ENCODE measurements at places on chromosomes 16 and 17.

DNA sequence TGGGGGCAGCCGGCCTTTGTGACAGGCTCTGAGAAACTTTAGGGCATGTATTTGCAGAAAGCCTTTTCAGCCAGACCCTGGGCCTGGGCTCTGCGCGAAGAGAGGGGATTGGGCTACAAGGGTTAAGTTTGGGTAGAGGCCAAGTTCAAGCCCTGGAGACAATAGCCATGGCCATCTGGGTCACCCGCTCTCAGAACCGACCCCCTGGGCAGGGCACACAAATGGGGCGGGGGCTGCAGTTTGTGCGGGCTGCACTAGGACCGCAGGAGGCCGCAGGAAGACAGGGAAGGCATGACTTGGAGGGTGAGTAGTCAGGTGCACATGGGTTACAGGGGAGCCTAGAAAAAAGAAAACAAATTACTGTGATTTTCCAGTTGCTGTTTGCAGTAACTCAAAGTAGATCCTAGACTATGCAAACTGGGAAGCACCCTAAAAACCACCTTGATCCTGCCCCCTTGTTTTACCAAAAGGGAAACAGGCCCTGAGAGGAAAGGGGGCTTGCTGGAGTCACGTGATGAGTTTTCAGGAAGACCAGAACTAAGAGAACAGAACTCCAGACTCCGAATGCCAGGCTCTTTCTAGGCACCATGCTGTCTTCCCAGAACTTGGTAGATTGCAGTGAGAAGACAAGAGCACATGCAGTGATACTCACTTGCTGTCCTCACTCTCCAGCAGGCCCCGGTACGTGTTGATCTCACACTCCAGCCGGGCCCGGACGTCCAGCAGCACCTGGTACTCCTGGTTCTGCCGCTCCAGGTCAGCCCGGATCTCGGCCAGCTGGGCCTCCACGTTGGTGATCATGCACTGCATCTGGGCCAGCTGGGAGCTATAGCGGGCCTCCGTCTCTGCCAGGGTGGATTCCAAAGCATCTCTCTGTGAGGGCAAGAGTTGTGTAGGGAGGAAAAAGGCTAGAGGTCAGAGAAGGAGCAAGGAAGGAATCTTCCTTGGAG, 3.8 kb downstream of the KRT35 start:
- no peak for DNase-seq

- DNase-seq, result no peak
Observed at GRCh38 chr17:76524598-76525512, 12.7 kb downstream of the CYGB start.

DNA sequence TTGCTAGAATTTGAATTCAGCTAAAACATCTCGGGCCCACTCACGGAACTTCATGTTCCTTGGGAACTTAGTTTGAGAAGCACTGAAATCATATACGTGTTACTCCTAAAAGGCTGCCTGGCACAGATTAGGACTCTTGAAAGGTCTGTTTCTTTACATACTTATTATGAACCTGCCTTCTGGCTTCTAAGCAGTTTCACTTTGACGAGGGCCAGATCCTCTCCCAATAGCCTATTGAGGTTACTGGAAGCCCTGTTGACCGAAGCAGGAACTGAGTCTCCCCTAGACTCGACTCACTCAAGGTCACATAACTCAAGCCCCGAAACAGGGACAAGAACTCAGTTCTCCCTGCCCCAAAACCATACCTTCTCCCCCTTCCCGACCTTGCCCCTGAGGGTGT, 121.9 kb upstream of the PLCG2 start:
- DNase-seq, result no peak

GRCh38 chr16:1146409-1146808, 6.5 kb upstream of the CACNA1H start:
- no peak for DNase-seq

GRCh38 chr17:2335726-2336214, 487 bp downstream of the TSR1 start:
- DNase-seq, result no peak

- no peak for DNase-seq
Observed at GRCh38 chr16:49276646-49277385, 4.8 kb downstream of the CBLN1 start.

DNA sequence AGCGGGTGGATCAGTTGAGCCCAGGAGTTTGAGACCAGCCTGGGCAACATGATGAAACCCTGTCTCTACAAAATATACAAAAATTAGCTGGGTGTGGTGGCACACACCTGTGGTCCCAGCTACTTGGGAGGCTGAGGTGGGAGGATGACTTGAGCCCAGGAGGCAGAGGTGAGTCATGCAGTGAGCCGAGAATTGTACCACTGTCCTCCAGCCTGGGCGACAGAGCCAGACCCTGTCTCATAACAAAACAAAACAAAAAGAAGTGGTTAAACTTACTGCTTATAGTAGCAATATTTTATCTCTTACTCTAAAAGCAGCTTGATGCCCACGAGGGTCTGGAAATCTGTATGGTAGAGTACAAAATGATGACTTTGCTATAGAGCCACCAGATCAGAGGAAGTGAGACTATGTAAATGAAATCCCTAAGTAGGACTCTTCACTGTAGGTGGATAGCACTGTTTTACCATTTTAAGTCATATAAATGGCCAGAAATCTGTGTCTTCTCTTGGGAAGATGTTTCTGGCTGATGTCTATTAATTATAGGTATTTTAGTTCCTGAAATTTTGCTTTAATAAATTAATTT, 60.4 kb upstream of the MRC2 start:
- no peak for DNase-seq

- no peak for DNase-seq
Observed at GRCh38 chr16:67349172-67349571, 22.6 kb downstream of the LRRC36 start.

DNA sequence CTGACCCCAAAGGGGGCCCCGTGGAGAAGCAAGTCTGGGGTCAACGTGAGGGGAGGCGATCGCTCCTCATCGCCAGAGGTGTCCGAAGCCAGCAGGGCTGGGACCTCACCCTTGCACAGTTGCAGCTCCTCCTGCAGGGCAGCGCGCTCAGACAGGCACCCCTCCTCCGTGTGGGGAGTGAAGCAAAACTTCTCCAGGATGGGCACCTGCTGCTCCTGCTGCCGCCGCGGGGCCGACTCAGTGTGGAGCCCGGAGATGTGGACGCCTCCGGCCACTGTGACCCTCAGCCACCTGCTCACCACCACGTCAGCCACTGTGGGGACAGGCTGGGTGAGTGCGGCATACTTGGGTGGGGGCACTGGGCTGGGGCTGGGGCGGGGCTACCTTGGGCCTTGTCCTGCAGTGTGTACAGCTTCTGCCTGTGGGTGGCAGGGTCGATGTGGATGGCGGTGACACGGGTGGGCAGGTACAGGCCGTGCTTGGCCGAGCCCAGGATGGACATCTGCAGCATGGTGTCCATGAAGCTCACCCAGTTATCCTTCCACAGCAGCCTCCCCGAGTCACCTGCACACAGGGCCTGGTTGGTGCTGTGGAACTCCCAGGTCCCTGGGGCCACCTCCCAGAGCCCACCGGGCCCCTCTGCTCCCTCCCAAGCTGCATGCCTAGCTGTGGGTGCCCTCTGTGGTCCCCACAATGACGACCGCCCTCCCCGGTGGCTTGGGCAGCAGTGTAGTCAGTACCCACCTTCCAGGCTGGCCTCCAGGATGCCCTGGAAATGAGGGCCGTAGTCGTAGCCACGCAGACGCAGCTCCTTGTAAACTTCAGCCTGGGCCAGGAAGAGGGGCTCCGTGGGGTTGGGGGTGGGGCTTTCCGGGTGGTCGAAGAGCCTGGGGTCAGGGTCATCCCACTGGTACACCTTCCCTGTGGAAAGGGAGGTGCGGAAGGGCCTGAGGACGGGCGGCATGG, 10.8 kb downstream of the FASN start:
- no peak for DNase-seq

GRCh38 chr17:32285746-32286517, 20.3 kb downstream of the RHBDL3 start:
- no peak for DNase-seq

GRCh38 chr16:73764321-73764720, 532.3 kb upstream of the PSMD7 start:
- no peak for DNase-seq

GRCh38 chr17:35912339-35912912, 18.1 kb downstream of the RDM1 start:
- DNase-seq, result no peak

- no peak for DNase-seq
Observed at GRCh38 chr16:25299792-25300590, 42.3 kb upstream of the ZKSCAN2 start.

GRCh38 chr17:74954665-74955421, 17.7 kb downstream of the HID1 start:
- DNase-seq, result no peak

DNA sequence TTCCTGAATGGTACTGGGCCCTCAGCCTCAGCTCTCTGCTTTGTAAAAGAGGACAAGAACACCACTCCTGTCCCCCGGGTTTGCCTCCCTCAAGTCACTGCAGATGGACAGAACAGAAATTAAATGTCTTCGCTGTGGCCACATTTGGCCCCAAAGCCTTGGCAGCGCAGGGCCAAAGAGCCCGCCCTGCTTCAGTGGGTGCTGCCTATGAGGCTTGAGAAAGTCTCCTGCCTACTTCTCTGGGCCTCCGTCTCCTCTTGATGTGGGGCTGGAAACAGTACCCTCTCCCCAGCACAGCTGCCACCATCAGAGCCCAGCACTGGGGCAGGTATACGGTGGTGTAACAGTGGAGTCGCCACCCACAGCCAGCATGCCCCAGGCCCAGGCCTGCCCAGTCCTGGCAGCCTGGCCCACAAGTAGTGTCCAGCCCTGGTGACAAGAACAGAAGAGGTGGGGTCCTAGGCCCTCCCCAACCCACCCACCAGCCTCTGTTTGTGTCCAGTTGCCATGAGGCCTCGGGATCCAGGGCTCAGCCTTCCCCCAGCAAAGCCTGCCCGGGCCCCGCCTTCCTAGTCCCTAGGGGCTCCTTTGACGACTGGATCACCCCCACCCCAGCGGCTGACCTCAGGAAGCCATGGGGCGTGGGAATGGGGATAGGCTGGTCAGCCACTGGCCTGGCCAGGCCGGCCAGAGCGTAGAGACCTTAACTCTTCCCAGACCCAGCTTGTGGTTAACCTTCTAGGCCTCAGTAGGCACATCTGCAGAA, 3.9 kb upstream of the TPPP3 start:
- DNase-seq, result no peak

DNA sequence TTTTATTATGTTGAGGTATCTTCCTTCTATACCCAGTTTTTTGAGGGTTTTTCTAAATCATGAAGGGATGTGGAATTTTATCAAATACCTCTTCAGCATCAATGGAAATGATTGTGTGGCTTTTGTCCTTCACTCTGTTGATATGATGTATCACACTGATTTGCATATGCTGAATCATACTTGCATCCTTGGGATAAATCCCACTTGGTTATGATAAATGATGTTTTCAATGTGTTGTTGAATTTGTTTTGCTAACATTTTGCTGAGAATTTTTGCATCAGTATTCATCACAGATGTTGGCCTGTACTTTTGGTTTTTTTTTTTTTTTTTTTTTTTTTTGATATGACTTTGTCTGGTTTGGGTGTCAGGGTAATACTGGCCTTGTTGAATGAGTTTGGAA, 23.1 kb downstream of the CD300LB start:
- DNase-seq, result no peak

Measured in stimulated activated CD4-positive, alpha-beta T cell treated with anti-CD3 and anti-CD28 coated beads, TNF-alpha, amount 100 ng/mL, for 1 hour (primary cell).